ENCODE measurements at places on chromosomes 1 and 21.
A peak's percentile ranks its signal among the peaks of the same experiment; 100 is the strongest.

- DNase-seq: no peak
These were observed 14.7 kb upstream of the KCNE1 start for GRCh38 chr21:34526618-34527290.

DNA sequence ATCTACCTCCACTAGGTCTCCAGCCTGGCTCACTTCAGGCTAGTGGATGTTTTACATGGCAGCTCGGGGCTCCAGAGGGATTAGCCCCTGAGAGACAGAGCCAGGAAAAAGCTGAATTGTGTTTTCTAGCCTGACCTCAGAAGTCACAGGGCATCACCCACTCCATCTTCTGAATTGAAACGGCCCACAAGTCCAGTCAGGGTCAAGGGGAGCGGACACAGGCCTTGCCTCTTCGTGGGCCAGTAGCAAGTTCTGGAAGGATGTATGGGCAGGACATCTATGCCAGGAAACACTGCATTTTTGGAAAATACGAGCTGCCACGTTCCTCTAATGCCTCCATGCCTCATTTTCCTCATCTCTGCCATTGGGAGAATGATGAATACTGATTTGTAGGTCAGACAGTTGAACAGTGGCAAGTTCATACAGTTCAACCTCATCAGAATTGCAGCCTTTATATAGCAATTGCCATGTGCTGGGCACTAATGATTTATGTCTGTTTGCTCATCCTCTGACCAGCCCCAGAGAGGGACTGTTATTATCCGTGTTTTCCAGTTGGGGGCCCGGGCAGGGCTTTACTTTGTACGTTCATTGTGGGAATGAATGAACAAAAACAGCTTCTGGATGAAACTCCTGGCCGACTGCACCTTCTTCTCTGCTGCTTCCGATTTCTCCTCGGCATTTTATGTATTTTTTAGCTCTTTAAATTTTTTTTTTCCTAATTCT lies 23.2 kb upstream of the PCBP3 start:
- DNase-seq: no peak

GRCh38 chr1:231890791-231891190 lies 264.2 kb downstream of the DISC1 start:
- DNase-seq: no peak

DNA sequence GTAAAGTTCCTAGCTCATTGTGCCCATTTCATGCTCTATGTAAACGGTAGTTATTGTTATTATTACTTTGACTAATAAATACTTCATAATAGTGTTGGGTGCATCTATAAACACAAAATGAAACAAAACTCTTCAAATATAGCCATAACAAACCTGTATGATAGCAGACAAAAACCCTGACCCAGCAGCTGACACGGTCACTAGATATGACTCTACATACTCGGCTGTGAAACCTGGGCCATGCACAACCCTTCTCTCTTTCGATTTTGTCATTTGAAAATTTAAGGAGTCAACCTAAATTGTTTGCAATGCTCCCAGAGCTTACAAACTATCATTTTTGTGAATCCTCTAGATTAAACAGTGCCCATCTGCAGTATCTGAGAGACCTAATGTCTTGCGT lies 8.0 kb upstream of the RGS13 start:
- no peak for DNase-seq

- peak; percentile 25 for DNase-seq
These were observed 145.4 kb downstream of the SLC45A1 start for GRCh38 chr1:8463144-8463927.

DNA sequence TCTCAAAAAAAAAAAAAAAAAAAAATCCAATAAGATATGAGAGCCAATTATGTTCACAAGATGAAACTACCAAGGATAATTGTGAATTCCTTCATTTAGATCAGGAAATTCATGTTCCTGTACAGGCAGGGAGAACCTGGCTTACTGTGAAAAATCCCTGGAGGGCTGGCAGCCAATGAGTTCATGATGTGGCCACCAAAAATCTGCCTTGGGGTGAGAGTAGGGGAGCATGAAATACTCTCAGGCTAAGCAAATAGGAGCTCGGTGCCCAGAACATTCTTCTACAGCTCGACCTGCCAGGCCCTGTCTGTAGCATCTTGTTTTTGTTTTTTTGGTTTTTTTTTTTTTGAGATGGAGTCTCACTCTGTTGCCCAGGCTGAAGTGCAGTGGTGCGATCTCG lies 50.1 kb downstream of the PIK3CD start:
- DNase-seq: no peak

DNA sequence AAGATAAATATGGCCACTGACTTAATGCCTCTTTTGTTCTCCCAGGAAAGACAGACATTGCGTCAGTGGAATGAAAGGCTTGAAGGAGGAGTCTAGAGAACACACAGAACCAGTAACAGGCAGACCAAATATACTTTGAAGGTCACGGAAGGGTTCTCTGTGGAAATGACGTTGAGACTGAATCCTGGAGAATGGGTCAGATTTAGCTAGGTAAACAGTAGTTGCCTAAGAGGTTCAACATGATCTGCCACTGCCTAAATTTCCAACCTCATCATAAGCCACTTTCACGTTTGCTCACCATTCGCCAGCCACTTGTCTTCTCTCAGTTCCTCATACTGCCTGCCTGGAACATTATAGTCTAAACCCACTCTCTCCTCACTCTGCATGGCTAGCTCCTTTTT lies 20.5 kb downstream of the PLA2G4A start:
- no peak for DNase-seq

GRCh38 chr1:119981986-119982815 lies 85.9 kb upstream of the ADAM30 start:
- DNase-seq: no peak

- no peak for DNase-seq
These were observed 32.1 kb downstream of the EPHX1 start for GRCh38 chr1:225842074-225842473.

DNA sequence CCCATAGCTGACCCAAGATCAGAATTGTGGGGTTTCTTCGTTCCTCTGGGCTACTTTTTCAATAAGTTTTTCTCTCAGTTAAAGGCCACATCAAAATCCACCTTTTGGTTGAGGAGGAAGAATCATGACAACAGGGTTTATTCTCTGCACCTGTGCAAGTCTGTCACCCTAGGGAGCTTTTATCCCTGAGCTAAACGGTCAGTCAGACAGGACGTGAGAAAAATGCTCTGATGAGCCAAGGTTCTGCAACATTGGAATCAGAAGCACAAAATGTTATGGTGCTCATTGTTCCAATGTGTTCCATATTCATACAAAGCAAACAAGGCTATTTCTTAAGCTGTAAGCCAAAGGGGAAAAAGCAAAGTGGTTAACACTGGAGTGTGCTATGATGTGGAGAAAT lies 7.4 kb upstream of the ERICH3 start:
- no peak for DNase-seq

GRCh38 chr1:183178545-183178944 lies 7.5 kb upstream of the LAMC2 start:
- no peak for DNase-seq

GRCh38 chr1:6148497-6149241 lies 31.5 kb downstream of the CHD5 start:
- no peak for DNase-seq

DNA sequence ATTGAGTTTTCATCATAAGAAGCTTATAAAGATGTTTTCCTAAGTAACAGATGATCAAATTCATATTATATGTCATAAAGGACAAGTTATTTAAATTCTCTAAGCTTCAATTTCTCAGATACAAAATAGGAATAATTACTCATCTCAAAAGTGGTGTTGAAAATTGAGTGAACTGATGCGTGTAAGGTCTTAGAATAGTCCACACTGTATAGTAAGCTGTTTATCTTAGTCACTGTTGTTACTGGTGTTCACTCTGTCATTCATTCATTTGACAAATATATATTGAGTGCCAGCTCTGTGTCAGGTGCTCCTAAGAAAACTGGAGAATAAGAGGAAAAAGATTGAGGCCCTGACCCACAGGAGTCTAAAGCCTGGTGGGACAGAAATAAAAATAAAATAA lies 186.3 kb upstream of the BRINP3 start:
- no peak for DNase-seq

DNA sequence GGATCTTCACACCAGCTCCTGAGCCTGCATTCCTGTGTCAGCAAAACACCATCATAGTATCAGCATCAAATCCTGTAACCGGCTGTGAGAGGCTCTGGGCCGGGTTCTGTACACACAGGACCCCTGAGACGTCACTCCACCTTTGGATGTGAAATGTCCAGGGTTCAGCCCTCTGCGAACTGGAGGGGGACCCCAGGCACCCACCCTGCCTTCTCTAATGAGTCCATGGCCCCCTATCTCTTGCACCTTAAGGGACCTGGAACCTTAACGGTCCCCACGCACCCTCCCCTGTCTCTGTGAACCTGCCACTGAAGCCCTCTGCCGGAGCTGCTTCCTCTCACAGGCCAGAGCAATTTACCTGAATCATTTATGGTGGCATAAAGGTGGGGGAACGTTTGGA lies 257.8 kb downstream of the NPHP4 start:
- DNase-seq: no peak

DNA sequence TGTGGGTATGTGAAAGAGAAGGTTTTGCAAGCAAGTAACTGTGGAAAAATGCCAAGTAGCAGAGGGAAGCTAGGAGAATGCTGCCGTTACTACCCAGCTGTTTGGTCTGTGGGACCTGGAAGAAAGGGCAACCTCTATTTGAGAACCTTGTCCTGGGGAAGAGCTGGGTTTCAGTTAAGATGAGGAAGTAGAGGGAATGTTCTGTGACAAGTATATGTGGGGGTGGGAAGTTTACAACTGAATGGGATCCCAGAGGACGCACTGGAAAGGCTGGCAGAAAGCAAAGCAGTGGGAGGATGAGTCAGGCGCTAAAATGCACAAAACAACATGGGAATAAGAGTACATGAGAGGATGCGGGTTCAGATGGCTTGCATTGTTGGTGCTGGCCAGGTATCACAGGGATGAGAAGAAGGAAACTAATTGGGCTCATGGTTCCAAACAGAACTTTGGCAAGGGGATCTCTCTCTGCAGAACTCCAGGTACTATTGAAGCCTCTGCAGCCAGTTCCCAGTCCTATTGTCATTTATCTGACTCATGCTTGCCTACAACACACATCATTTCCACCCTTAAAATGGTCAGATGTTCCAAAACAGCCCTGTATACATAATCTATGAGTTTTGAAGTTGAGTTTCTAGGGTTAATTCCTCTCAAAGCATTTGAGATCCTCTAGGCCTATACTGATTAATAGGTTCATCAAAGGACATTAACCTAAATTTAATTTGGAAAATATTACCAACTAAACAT lies 88.5 kb upstream of the VAV3 start:
- no peak for DNase-seq
